ENCODE measurements at places on chromosomes 1 and 21.

GRCh38 chr1:145846201-145846612 lies 777 bp downstream of the NUDT17 start:
- no peak for DNase-seq

GRCh38 chr1:183946320-183946613 lies 91.3 kb downstream of the COLGALT2 start:
- no peak for DNase-seq

DNA sequence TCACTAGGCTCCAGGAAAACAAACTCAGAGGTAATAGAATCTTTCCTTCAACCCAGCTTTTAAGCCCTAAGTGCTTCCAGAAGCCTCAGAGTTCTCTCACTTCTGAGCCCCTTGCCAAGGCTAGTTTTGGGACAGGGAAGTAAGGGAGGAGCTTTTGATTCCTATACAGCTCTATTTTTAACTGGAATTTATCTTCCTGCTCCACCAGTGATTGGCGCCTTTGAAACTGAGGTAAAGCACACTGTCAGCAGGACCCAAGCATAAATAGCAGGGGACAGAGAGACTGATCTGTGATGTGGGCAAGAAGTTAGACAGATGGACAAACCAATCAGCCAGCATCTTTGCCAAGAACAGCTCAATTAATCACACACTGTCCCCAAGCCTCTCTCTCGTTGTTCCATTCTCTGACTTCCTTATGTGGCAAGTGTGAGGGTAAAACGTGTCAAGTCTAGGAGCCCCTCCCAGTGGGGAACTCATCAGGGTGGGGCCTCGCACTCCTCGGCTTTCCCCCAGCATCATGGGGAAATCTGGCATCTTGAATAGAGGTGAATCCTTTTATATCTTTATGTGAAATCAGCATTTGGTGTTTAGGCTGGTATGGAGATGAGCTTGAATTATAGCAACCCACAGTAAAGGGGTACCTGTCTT lies 40.2 kb upstream of the MPZL1 start:
- no peak for DNase-seq

DNA sequence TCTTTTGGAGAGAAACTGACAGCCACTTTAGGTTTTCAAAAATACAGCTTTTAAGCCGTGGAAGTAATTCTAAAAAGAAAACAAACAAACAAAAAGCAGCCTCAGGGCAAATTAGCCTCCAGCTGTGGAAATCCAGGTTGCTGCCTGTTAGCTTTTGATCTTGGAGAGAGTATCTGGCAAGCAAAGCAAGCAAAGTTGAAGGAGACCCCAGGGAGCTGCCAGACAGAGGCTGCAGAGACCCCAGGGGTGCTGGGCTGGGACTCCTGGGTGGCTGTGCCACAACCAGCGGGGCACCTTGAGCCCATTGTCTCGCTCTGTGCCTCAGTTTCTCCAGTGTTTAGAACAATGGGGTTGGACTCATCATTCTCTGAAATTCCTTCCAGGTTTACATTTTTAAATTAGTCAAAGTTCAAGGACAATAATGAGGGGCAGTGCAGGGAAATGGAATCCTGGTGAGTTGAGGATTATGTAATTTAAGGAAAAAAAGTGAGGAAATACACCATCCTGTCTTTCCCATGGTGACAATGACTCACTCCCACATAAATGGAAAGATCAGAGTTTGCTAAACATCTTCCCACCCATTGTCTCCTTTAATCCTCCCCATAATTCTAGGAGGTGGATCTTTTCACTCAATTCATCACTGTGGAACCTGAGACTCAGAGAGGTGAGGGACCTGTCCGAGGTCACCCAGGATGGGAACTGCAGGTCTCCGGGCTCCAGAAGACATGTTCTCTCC lies 480.5 kb downstream of the MATN1 start:
- DNase-seq: no peak

- DNase-seq: no peak
Observed at GRCh38 chr1:198887866-198888265, 249.0 kb downstream of the PTPRC start.

GRCh38 chr1:184152974-184153373 lies 101.4 kb downstream of the TSEN15 start:
- no peak for DNase-seq

- DNase-seq: no peak
Observed at GRCh38 chr1:223330466-223330865, 33.5 kb downstream of the SUSD4 start.

All from T-helper 9 cell (primary cell).